Stimulated activated naive B cell treated with anti-CD40 and anti-IgM and Interleukin-4, amounts not matched to agents 10 μg/mL and 1 μg/mL and 100 μg/mL, for 72 hours (primary cell): ENCODE measurements at places on chromosomes 2 and 18.
A peak's percentile ranks its signal among the peaks of the same experiment; 100 is the strongest.

DNA sequence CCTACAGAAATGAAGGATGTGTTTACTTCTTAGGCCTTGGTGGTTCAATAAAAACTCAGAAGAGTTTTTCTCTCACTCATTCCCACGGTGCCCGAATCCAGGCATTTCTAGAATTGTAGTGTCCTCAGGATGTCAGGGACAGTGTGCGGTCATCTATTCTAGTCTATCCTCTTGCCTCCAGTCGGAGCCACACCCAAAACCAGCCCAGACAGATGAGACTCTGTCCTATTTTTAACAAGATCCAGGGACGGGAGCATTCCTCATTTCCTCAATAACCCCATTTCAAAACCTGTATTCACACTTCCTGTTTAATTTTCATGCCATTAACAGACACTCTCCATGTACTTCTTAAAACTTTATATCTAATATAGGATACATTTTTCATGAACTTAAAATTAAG is 11.6 kb upstream of the RBMS1 start:
- no peak for DNase-seq

DNA sequence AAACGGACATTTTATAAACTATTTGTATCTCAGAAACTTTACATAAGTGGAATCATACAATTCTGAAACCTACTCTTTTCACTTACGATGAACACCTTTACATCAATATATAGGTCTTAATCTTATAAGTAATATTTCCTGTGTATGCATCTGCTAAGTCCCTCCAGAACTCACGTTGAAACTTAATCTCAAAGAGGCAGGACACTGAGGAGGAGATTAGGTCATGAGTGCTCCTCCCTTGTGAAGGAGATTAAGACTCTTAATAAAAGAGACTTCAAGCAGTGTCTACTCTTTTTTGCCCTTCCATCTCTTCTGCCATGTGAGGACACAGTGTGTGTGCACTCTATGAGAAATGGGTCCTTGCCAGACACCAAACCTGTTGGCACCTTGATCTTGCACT is 94.7 kb upstream of the CDKL4 start:
- DNase-seq = no peak

GRCh38 chr2:170159060-170159459 is 18.9 kb upstream of the MYO3B start:
- no peak for DNase-seq

- DNase-seq = no peak
These were observed 89.1 kb downstream of the ETAA1 start for GRCh38 chr2:67486041-67486796.

- DNase-seq = no peak
These were observed 45.7 kb upstream of the EML4 start for GRCh38 chr2:42123426-42123825.

- DNase-seq = no peak
These were observed 359 bp downstream of the TGFBRAP1 start for GRCh38 chr2:105329197-105329554.

- DNase-seq = no peak
These were observed 76.4 kb downstream of the TMEM247 start for GRCh38 chr2:46555646-46556234.

- DNase-seq = no peak
These were observed 28.5 kb upstream of the DNAH7 start for GRCh38 chr2:196096982-196097745.

DNA sequence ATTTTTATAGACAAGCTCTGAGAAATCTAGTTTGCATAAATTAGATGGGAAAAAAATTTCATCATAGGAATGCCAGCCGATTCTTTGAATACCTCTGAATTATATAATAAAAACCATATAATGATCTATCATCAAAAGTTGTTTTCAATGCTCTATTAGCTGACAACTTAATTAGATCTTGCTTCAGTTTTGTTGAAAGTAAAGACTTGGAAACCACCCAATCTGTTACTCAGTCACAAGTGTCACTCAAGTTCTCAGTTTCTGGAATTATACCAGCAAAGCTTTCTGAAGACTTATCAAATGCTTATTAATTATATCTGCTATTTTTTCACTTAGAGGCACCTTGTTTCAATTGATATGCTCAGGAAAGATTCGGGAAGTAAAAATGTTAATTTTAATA is 17.4 kb upstream of the TP53I3 start:
- no peak for DNase-seq

- DNase-seq = no peak
These were observed 6.2 kb downstream of the FABP1 start for GRCh38 chr2:88121678-88122077.

DNA sequence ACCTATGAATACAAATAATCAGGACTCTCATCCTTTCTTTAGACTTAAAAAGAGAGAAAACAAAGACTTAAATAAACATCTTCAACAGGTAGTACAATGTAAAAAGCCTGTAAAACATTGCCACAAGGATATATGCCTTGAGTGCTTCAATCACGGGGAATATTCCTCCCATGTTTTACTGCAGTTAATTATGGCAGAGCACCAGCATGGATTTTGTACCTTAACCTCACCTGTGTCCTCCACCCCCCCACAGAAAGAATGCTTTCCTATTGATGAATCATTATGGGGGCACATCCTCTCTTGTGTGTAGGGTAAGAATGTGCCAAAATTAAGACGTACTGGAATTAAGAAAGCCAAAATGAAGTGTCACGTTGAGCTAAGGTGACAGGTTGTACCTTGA is 189.9 kb upstream of the FOSL2 start:
- DNase-seq = no peak

DNA sequence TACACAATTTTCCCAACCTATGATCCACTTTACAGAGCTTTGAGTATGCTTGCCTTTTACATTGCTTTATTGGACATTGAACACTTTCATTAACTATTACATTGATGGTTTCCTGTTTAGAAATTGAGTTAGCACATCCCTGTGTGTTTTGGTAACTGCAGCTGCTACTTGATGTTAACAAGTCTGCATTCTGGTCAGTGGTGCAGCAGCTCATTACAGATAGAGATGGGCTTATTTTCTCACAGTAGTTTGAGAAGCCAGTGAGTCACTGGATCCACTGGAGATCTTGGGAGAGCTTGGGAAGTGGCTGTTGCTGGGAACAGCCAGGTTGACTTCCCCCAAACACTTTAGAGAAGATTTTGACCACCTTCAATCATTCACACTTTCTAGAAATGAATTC is 150.5 kb downstream of the ARHGAP15 start:
- DNase-seq = no peak

- peak; percentile 65 for DNase-seq
These were observed 387.8 kb downstream of the ZNF521 start for GRCh38 chr18:24964216-24964615.

DNA sequence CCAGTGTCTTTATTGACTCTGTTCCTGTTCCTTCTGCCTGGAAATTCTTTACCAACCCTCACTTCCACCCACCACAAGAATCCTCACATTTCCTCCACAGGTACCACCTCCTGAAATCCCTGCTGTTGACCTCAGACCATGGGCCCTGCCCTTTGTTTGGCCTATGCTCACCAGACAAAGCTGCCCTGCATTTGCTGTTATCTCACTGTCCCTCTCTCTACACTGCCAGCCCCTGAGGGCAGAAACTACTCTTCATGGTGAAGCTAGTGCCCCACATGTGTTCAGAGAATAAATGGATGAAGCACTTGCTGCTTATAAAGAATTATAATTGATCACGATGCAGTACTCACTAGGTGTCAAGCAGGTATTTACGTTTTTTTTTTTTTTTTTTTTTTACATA is 608.4 kb downstream of the TSN start:
- no peak for DNase-seq

DNA sequence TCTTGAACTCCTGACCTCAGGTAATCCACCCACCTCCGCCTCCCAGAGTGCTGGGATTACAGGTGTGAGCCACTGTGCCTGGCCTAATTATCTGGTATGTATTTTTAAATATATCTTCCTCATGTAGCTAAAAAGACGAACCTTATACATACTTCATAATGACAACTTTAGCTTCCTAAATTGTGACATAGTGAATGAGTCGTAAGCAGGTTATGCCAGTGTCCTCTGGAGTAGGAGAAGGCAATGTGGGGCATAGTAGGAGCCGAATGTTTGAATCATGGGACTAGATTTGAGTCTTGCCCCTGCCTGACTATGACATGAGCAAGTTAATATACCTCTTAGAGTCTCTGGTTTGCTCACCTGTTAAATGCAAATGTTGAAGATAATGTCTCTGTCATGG is 95.8 kb upstream of the FOSL2 start:
- DNase-seq = no peak

- no peak for DNase-seq
These were observed 9.2 kb downstream of the CNTNAP5 start for GRCh38 chr2:124034265-124034664.

DNA sequence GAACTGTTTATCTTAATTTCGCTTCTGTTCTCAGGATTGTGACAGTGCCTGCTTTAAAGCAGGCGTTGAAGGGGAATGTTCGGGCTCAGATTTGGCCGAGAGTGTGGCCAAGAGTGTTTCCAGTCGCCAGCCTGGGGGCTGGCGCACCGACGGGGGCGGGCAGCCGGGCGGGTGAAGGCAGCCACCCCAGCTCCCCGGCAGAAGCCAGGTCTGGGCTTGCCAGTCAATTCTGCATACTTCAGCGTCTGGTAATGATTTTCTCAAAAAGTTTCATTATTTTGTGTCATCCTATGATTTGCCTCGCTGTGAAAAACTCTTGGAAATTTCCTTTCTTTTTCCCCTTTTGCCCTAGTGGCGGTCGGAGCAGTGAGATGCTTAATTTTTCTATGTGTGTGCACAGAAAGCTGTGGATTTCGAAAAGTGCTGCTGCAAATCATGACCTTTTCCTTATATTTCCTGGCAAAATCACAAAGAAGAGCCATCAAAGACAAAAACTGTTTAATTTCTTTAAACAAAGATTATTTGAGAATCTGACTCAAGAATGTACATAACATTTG is 856 bp downstream of the FAM228A start:
- no peak for DNase-seq

DNA sequence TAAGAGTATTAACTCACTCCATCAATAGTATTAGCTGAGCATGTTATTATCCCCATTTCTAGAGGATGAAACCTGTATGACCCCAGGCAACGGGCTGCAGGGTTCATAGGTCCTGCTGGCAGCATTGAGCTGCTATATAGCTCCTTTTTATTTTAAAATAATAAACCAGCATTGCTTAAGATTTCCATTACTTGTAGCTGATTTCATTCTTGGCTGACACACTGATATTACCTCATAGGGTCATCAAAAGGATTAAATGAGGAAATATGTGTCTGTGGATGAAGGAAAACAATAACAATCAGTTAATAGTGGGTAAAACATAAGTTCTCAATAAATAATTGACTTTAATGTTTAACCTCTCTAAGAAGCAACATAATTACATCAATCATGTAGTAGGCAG is 48.3 kb upstream of the NRP2 start:
- no peak for DNase-seq

DNA sequence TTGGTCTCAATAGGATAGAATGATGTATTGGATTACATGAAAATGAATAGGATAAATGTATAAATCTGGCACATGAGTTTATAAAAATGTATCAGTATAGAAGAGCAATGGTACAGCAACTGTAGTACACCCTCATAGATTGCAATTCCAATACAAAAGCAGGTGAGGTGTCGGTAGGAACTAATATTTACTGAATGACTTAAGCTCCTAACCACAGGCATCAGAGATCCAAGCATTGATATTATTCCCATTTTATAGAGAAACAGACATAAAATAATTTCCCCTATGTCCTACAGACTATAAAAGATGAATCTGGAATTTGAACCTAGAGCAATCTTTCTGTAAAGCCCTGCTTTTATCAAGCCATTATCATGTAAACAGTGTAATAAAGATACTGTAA is 227.4 kb downstream of the MBD2 start:
- no peak for DNase-seq

GRCh38 chr2:148177559-148177958 is 156.7 kb downstream of the MBD5 start:
- no peak for DNase-seq

- DNase-seq = no peak
These were observed 191.2 kb upstream of the SESTD1 start for GRCh38 chr2:179455824-179456223.

DNA sequence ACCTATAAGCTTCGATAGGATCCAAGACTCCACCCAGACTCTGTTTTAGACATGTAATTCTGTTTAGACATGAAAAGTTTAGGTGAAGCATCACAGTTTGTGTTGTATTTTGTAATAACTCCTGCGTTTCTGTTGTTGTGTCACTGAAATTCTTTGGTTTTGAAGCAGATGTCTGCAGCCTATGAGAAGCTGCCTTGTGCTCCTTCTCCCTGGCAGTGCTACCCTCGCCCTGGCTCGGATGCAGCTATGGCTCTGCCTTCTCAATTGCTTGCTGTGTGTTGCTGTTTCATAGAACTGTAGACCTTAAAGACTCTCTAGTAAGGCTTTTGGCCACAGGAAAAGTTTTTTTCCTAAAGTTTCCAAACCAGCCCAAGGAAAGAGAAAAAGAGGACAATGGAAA is 40.2 kb upstream of the ZNF638 start:
- no peak for DNase-seq

DNA sequence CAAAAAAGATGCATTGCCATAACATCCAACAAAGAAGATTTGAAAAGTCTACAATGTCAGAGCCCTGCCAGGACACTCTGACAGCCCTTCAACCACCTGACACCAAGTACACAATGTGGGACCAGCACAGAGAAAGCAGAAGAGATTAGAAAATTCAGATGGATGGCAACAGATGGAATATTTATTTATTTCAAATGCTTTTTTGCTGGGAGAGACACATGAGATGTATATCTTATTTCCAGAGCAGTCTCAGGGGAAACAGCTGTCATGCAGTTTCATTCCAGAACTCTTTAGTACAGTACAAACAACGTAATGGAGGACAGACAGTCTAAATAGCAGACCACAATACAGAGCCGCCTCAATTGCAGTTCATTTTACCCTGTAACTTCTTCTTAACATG is 110.1 kb downstream of the MAIP1 start:
- DNase-seq = no peak

DNA sequence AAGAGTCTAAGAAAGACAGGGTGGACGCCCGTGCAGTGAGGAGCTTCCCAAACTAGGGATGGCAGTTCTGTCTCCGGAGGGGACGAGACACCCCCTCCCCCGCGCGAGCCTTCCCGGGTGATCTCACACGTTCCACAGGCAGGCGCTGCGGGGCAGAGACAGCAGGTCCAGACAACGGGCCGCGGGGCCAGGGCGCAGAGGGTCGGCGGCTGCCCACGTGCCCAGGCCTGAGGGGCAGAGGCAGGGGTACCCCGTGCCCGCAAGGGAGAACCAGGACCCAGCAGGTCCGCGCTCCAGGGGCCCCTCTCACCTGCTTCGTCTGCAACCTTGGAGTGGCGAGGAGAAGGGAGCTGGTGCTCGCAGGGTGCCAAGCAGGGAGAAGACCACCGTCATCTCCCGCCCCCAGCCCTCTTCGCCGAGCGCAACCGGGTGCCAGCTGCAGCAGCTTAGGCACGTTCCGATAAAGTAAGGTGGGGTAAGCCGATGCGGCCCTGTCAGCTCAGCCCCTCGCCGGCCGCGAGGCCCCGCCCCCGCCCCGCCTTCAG is at the start of gene GPR155:
GPR155 (minus strand) TSS at position 467 of the 545 bp plus-strand sequence. CDS start 5,073 bp downstream, outside the sequence.
- DNase-seq = no peak

DNA sequence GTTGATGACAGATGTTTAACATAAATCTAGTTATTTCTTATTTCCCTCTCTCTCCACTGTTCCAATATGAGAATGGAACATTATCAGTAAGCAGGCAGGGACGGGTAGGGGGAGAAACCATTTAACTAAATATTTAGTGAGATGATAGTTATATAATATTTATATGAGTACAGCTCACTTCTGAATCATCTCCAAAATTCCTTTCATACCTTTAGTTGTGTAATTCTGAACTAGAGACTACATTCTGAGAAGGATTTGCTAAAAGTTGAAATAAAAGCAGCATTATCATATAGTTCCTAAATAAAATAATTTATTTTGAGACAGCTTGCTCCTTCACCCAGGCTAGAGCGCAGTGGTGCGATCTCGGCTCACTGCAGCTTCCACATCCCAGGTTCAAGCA is 41.4 kb downstream of the B4GALT6 start:
- DNase-seq = no peak
